ENCODE measurements at places on chromosomes 7 and 10. TPM values are rescaled to one million over a fixed set of nuclear protein-coding genes. Genes with fewer than 3 reads are reported as not detected.
A peak's percentile ranks its signal among the peaks of the same experiment; 100 is the strongest.

GRCh38 chr7:121045090-121045489, 56.6 kb downstream of the CPED1 start:
- no peak for ATAC-seq

GRCh38 chr10:53003094-53003493, 230.5 kb upstream of the MBL2 start:
- no peak for ATAC-seq

- ATAC-seq: no peak
Observed at GRCh38 chr7:103525937-103526336, 79.9 kb upstream of the SLC26A5 start.

- ATAC-seq: no peak
Observed at GRCh38 chr10:87930934-87931835, 67.8 kb downstream of the PTEN start.

GRCh38 chr7:151550656-151551286, 31.1 kb upstream of the RHEB start:
- no peak for ATAC-seq

- no peak for ATAC-seq
Observed at GRCh38 chr10:132707121-132707775, 78.7 kb downstream of the NKX6-2 start.

GRCh38 chr7:93171606-93172226, 23.5 kb upstream of the SAMD9L start:
- ATAC-seq: no peak

- no peak for ATAC-seq
Observed at GRCh38 chr10:27373566-27374160, 130.4 kb upstream of the RAB18 start.

DNA sequence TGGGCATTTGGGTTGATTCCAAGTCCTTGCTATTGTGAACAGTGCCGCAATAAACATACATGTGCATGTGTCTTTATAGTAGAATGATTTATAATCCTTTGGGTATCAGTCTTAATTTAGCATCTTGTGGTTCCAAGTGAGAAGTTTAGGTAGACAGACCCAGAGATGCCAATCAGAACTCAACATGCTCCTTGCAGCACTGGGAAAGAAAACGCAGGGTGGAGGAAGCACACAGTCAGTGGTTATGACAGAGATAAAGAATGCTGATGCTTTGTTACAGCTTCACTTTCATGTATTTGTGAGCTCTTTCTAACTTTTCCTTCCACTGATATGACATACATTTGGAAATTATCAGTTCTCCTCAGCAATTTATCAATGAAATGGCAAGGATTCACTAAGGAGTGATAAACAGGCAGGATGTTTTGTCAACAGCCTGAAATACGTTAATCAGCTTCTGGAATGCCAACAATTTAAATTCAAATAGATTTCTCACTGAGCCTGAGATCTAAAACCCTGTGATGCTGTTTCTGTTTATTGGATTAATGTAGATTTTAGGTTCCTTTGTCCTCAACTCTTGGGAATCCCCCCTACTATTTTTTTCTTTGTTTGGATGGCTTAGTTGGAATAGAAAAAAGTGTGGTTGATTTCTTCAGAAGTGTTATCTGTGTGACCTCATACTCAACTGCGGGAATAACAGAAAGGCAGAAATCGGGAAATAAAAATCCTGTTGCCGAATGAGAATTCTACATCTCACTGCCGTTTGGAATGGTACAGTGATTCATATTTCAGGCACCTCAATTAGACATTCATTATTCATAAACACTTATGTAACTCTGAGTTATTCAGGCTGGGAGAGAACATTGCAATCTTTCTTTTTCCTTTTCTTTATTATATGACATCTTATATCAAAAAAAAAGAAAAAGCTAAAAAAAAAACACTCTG, 675.0 kb downstream of the CNTNAP2 start:
- ATAC-seq: no peak

- no peak for ATAC-seq
Observed at GRCh38 chr7:55565681-55566080, 6.6 kb downstream of the VOPP1 start.

GRCh38 chr7:79034730-79035129, 418.7 kb downstream of the MAGI2 start:
- no peak for ATAC-seq

- no peak for ATAC-seq
Observed at GRCh38 chr7:160958-161725, 31.2 kb upstream of the FAM20C start.

DNA sequence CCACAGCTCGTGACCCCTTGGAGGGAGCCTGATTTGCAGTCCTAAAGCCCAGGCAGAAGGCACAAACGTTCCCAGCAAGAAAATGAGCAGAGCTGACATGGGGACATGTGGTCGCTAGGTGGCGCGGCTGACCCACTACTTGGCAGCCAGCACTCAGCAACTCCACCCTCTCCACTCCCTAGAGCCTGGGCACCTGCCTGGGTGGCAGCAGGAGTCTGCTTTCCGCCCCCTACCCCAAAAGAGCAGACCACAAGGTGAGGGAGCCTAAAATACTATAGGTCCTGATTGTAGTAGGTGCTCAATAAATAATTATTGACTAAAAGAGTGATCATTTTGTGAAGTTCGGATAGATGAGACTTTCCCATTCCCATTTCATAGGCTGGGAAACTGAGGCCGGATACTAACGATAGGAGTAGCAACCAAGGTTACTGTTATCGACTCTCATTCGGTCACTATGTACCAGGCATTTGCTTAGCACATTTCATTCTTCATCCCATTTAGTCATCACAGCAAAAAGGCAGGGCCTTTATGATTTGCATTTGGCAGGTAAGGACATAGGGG, 57.4 kb downstream of the NEUROG3 start:
- ATAC-seq: peak; percentile 66

The CRPPA gene
- total RNA-seq: 4.7 TPM

The EIF4H gene
- total RNA-seq: 291 TPM

The NEUROD6 gene
- not detected for total RNA-seq

The HERPUD2 gene
- 35.3 TPM for total RNA-seq

The RET gene
- total RNA-seq: 2.2 TPM

The CDK14 gene
- 19.3 TPM for total RNA-seq

The ENTPD1 gene
- 38.2 TPM for total RNA-seq

The ANXA8 gene
- total RNA-seq: 0.47 TPM

The BMPER gene
- 22.3 TPM for total RNA-seq
